ENCODE measurements at places on chromosomes 4 and X.

GRCh38 chrX:133880032-133880443 is 105.4 kb downstream of the GPC3 start:
- no peak for DNase-seq

DNA sequence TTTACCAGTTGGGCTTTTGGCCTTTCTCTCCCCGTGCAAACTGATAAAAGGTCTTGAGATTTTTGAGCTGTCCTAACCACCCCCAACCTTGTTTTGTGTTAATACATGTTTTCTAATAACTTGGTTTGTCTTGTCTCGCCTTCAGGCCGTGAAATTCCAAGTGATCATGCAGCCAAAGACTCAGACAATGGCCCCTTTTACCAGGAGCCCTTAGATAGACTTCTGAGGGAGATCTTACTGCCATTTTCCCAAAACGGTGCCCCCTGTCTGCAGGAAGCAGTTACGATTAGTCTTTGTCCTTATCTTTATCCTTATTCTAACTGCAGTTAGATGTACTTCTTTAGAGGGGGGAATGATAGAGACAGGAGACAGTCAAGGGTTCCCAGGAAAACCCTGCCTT is 245.3 kb upstream of the HDX start:
- DNase-seq: no peak

DNA sequence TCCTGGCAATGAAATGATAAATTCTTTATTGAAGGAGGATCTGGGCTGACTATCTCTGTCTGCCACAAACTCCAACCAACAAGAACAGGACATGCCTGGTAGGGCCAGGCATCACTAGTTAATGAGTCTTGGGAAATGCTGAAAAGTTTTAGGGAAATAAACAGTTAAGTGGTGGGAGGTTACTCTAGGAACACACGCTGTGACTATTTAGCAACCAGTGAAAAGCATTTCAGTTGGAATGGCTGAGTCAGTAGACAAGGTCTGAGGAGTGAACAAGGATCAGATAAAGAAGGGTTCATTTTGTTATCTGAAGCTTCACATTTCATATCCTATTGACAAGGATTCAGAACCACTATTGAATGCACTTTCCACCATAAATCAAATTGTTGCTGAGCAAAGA is 394.9 kb upstream of the BOD1L1 start:
- DNase-seq: no peak

DNA sequence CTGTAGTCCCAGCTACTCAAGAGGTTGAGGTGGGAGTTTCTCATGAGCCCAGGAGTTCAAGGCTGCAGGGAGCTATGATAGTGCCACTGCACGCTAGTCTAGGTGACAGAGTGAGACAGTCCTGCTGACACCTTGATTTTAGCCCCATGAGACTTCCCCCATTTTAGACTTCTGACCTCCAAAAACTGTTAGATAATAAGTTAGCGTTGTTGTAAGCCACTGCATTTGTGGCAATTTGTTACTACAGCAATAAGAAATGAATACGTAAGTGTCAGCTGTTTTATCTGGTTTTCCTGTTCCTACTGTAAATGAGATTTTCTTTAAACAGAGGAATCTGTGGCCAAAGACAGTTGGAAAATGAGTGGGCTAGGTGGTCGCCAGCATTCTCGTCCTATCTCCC is 83.9 kb downstream of the ARHGAP10 start:
- DNase-seq: no peak

DNA sequence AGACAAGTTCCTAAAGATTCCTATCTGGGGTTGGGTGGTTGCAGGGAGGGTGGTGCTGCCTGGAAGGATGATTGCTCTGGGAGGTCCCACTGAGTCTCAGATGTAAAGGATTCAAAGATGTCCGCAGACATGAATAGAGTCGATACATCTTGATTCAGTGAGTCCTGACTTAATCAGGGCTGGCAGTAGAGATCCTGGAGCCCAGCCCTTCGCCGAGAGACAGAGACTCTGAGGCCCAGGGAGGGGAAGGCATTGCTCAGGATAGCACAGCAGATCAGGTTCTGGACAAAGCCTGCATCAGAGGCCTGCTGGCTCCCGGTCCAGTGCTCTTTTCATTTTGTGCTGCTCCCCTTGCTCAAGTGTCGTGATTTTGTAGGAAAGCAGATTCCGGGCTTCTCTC is 21.7 kb downstream of the PJA1 start:
- DNase-seq: no peak

GRCh38 chr4:94582517-94582916 is 130.8 kb downstream of the PDLIM5 start:
- DNase-seq: no peak

DNA sequence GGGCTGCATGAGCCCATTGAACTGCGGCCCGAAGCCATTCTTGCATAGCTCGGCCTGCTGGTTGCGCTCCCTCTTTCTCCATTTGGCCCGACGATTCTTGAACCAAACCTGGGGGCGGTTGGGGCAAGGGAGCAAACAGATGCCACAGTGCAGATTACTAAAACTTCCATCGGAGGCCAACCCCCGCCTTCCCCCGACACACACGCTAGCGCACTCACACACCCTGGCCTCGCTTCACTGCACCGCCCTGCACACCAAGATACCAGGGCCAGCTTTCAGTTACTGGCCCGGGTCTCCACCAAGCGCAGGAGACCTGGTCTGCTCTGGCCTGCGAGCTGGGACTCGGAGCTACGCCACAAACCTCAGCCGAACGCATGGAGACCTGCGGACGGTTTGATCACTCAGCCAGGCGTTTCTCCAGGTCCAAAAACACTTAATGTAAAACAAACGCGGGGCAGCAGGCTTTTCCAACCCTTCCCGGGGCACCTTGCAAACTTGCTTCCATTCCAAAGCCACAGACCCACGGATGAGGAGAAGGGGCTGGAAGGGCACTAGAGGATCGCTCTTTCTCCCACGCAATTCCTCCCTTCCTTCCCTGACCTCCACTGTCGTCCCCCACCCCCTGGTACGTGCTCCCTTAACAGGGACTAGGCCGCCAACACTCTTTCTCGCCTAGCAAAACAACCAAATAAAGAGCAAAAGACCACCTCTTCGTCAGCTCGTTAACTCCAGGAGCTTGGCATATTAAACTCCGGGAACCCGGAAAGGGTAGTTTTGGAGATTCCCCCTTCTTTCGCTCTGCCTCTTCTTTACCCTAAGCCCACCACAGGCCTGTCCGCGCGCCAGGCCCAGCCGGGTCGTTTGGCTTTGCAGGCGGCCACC is 4.1 kb downstream of the PITX2 start:
- no peak for DNase-seq

- no peak for DNase-seq
Measured at GRCh38 chr4:163414275-163414674, 59.3 kb downstream of the TKTL2 start.

GRCh38 chr4:101969965-101970364 is 179.4 kb downstream of the BANK1 start:
- DNase-seq: no peak

DNA sequence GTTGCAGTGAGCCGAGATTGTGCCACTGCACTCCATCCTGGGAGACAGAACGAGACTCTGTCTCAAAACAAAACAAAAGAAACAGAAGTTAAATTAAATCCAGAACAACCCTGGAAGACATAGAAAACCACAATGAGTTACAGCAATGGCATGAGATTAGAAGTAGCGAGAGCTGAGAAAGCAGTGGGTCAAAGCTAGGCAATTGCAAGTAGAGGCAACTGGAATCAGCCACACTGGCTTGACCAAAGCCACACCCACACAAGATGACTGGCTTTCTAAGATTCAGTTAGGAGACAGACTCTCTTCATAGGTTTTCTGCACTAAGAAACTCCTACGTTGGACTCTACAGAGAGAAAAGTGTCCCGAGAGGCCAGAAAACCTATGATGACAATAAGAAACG is 443.0 kb downstream of the GPM6A start:
- DNase-seq: no peak

DNA sequence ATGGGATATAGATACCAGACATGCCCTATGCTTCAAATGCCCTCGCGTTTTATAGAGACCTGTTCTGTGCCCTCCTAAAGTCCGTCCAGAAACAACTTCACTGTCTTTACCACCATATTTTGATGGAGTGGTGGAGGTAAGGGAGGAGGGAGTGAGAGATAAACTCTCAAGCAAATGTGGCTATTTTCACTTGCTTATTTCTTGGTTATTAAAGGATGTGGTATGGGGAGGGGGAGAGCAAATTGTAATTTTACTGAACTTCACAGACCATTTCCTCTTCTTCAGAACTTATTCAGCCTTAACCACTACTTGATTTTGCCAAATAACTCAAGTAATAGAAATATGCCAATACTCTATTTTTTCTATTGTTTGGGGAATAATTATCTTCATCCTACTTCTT is 31.5 kb downstream of the GPR174 start:
- DNase-seq: no peak

DNA sequence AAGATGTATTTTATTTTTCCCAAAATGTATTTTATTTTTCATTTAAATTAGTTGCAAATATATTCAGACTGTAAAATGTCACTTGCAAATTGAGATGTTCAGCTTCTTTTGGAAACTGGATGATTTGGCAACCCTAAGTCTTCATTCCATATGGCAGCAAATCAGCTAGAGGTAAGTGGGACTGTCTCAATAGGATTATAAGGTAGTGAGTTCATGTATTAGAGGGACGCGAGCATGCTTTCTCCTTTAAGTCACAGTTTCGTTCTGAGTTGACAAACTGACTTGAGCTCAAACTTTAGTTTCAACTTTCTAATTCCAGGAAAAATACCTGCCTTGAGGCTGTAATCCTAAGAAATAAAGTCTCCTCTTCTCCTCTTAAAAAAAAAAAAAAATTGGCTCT is 44.2 kb upstream of the TMEM131L start:
- no peak for DNase-seq
